ENCODE measurements at places on chromosomes 16 and 17. TPM values are rescaled to one million over a fixed set of nuclear protein-coding genes. Genes with fewer than 3 reads are reported as not detected.

DNA sequence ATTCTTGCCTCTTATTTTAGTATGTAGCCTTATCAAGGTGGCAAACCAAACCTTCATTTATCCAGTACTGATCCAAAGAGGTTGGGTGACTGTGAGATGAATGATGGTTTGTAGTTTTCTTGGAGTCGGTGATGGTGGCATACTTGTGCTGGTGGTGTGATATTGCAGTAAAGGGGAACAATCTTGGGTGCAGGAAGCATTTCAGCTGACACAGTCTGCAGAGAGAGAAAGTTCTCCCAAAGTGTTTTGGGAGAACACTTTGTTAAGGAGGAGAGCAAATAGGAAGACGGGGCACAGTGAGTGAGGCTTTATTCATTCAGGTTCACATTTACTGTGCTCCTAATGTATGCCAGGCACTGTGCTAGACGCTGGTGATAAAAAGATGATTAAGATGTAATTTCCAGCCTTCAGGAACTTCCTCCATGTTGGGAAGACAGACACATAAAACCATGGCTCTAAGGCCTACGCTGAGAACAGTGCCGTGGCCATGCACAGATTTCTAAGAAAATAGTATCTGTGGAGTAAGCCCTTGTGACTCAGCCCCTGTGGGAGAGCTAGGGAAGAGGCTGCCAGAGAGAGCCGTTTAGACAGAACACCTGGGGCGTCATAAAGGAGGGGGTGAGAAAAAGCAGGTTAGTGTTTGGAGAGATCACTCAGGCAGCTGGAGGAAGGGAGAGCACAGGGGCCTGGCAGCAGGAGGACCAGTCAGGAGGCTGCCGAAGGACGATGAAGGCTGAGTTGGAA is 13.8 kb downstream of the HEATR3 start:
- DNase-seq = no peak
- peaks cover 2% of the 10 kb centered on the region for H3K36me3 ChIP-seq
- no peaks in the 10 kb centered on the region for H3K27me3 ChIP-seq
- H3K4me1 ChIP-seq = no peaks in the 10 kb centered on the region
- H3K4me3 ChIP-seq = no peak overlapping the region

GRCh38 chr17:69999253-69999652 is 75.8 kb upstream of the KCNJ16 start:
- no peaks in the 10 kb centered on the region for H3K27me3 ChIP-seq
- no peak overlapping the region for H3K27ac ChIP-seq
- H3K36me3 ChIP-seq = no peaks in the 10 kb centered on the region
- H3K4me3 ChIP-seq = no peak overlapping the region
- no peak for DNase-seq
- peaks cover 5% of the 10 kb centered on the region for H3K4me1 ChIP-seq

CD7 gene
- not detected for total RNA-seq

DNA sequence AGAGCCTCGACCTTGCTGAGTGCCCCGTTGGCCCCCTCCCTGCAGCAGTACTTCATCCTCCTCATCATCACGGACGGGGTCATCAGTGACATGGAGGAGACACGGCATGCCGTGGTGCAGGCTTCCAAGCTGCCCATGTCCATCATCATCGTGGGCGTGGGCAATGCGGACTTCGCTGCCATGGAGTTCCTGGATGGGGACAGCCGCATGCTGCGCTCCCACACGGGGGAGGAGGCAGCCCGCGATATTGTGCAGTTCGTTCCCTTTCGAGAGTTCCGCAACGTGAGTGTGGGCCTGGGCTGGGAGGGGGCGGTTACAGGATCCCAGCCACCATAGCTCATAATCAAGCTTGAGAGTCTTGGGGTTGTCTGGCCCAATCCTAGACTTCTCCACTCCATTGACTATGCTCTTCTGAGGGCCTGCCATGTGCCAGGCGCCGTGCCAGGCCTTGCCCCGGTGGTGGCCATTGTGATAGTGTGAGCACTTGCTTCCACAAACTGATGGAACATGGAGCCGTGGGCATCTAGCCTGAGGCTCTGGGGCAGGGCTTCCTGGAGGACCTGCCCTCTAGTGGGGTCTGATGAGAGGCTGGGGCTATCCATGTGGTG is 39.7 kb downstream of the PSME3IP1 start:
- peaks cover 28% of the 10 kb centered on the region for H3K4me1 ChIP-seq
- no peak for DNase-seq
- no peak overlapping the region for H3K4me3 ChIP-seq
- H3K27me3 ChIP-seq = no peaks in the 10 kb centered on the region

- H3K27me3 ChIP-seq = no peaks in the 10 kb centered on the region
- H3K4me1 ChIP-seq = no peaks in the 10 kb centered on the region
- no peak overlapping the region for H3K4me3 ChIP-seq
- DNase-seq = no peak
- no peak overlapping the region for H3K27ac ChIP-seq
Measured at GRCh38 chr17:13728781-13729180, 127.1 kb upstream of the HS3ST3A1 start.

DNA sequence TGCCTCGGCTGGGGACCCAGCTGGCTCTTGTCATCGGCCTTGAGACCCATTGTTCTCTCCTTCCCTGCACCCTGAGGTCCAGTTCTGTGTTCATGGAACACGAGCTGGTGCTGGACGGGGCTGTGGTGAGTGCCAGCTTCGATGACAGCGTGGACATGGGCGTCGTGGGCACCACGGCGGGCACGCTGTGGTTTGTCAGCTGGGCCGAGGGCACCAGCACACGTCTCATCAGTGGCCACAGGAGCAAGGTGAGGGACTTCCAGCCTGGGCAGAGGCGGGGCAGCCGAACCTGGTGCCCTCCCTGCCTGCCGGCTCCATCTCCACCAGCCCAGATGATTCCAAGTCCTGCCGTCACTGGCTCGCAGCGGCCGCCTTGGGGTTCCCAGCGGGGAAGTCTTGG is 5.3 kb upstream of the RHOT2 start:
- H3K4me1 ChIP-seq = peaks cover 5% of the 10 kb centered on the region
- H3K27ac ChIP-seq = no peak overlapping the region
- H3K4me3 ChIP-seq = no peak overlapping the region
- H3K27me3 ChIP-seq = no peaks in the 10 kb centered on the region
- no peaks in the 10 kb centered on the region for H3K36me3 ChIP-seq

DNA sequence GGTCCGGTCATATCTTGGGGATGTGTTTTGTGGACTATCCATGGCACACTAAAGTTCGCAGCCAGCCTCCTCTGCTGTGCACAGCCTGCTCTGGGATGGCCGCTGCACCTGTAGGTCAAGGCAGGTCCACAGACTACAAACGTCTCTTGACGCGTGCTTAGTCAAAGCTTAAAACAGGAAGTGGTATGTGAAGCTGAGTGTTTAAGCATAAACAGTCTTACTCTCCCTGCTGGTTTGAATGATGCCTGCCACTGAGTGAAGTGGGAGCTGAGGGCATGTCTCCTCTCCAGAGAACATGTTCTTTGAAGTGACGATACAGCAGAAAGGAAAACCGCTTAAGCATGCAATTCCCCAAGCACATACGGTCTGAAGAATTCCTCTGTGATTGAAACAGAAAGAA is 365.6 kb downstream of the SLC39A11 start:
- no peaks in the 10 kb centered on the region for H3K36me3 ChIP-seq
- no peak overlapping the region for H3K27ac ChIP-seq
- H3K27me3 ChIP-seq = no peaks in the 10 kb centered on the region
- no peak for DNase-seq
- peaks cover 11% of the 10 kb centered on the region for H3K4me1 ChIP-seq

PRR29 gene
- total RNA-seq = 1.5 TPM

DNA sequence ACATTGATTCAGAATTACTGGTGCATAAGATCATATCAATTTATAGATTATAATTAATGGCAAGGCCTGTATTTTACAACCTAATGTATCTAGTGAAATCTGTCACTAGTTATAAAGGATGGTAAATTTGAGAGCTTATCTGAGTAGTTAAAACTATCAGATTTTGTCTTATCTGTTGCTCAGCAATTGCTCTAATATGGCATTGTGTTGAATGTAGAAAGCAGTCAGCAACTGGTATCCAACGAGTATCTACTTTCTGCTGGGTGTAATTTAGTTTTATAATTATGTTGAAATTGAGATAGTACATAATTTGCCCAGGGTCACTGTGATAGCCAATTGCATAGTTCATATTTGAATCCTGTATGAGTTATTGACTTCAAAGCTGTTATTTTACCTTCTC is 1005.7 kb downstream of the CDH11 start:
- no peaks in the 10 kb centered on the region for H3K27me3 ChIP-seq
- H3K36me3 ChIP-seq = no peaks in the 10 kb centered on the region
- no peaks in the 10 kb centered on the region for H3K4me1 ChIP-seq
- no peak for DNase-seq

All from neural progenitor cell (in vitro differentiated cells).